ENCODE measurements at places on chromosomes 2 and 18. TPM values are rescaled to one million over a fixed set of nuclear protein-coding genes. Genes with fewer than 3 reads are reported as not detected.

The CD207 gene
- not detected for total RNA-seq

DNA sequence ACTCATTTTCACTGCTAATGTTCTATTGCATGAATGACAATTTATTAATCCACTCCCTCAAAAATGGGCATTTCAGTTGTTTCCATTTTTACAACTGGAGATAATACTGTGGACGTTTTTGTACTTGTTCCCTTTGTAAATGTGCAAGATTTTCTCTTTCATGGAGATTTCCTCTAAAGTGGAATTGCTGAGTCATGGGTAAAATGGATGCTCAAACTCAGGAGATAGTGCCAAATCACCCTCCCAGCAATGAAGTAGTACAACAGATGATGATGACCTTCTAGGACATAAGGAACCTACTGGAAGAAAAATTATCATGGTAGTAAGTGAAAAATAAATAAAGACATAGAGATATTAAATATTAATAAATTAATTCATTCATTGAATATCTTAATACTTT lies 460.8 kb upstream of the CHST9 start:
- DNase-seq: no peak

GRCh38 chr2:236639461-236640235 lies 70.0 kb downstream of the ACKR3 start:
- DNase-seq: no peak

GRCh38 chr2:233830111-233830802 lies 24.1 kb downstream of the HJURP start:
- DNase-seq: peak; percentile 6

DNA sequence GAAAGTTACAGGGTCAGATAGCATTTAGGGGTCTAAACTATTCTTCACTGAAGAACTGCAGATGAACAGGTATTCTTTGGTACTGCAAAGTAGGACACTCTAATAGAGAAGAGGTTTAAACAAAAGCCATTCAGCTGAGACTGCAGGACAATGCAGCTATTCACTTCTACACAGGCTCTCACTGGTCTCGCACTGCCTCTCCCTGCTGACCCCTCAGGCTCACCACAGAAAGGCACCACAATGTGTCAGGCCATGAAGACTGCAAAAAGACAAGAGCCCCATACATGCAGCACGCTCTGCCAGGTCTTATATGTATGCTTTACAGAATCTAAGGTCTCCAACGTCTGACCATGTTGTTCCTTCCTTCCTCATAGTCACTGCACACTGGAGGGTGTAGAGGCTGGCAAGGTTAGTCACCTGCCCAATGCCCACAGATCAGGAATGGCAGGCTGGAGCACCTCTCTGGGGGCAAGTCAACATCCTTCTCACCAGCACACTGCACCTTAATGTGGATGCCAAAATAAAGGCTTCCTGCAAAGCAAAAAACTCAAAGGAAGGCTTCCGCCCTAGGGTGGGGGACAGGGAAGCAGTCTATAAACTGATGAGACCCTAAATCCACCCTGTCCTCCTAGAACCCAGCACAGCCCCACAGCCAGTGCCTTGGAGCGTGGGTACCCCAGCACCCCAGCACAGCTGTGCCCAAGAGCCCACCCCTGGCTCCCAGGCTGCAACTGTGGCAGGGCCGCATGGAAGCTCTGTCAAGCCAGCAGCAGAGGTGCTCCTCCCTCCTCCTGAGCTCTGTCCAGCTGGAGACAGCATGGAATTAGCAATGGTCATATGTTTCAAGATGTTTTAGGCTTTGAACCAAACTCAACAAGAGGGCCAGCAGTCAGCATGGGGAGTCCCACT lies 10.7 kb upstream of the RNU4ATAC start:
- no peak for DNase-seq

Measured in activated CD4-positive, alpha-beta memory T cell treated with anti-CD3 and anti-CD28 coated beads for 36 hours (primary cell).